ENCODE measurements at places on chromosomes 3 and 15.

DNA sequence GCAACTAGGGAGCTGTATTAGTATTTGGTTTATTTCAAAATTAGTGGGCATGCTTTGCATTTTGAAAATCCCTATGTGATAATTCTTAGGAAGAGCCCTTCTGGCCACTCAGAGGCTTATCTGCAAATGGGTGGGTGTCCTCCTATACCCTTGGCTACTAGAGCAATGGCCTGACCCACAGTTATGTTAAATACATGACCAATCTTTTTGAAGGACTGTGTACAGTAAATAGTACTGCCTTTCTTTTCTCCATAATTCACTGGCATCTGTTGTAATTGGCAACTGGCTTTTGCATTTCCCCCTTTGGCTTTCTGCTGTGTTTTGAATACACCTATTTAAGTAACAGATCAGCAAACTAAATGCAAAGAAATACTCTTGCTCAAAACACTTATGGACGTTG, 175.4 kb downstream of the ANXA2 start:
- no peak overlapping the region for H3K27ac ChIP-seq
- H3K4me1 ChIP-seq: no peaks in the 10 kb centered on the region
- H3K36me3 ChIP-seq: no peaks in the 10 kb centered on the region

- H3K4me3 ChIP-seq: no peak overlapping the region
- H3K27ac ChIP-seq: no peak overlapping the region
- peaks cover under 1% of the 10 kb centered on the region for H3K27me3 ChIP-seq
- H3K36me3 ChIP-seq: no peaks in the 10 kb centered on the region
- H3K4me1 ChIP-seq: no peaks in the 10 kb centered on the region
- no peak for DNase-seq
Measured at GRCh38 chr3:194854206-194854605, 168.5 kb downstream of the FAM43A start.

DNA sequence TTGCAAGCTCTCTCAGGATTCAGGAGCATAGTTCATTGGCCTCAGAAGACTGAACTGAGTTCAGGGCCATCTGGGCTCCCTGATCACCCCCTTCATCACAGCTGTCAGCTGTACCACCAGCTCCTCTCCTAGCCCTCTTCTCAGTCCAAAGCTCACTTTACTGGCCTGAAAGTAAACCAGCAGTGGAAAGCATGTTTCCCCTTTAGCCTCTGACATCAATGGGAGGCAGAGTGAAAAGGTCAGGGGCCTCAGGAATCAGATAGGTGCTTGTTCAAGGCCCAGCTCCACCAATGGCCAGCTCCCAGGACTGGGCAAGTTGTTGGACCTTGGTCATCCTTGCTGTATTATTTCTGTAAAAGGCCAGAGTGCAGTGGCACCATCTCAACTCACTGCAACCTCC, 223.4 kb downstream of the TLE3 start:
- DNase-seq: no peak
- no peak overlapping the region for H3K4me3 ChIP-seq
- peaks cover 2% of the 10 kb centered on the region for H3K36me3 ChIP-seq
- peaks cover 4% of the 10 kb centered on the region for H3K27me3 ChIP-seq
- H3K4me1 ChIP-seq: no peaks in the 10 kb centered on the region

DNA sequence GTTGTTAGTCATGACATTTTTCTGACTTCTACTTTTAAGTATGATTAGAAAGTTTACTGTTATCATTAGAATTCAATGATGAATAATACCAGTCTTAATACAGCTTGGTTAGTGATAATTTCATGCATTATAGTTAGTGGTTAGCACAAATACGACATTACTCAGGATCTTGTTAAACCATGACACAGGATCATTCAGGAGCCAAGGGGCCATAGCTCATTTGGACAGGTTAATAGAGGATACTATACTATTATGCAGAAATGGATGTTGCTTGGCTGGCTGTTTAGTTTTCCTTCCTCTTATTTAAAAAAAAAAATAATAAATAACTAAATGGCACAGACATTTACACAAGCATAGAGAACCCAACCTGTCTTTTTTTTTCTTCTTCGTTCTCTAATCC, 55.5 kb downstream of the NSUN3 start:
- no peak overlapping the region for H3K4me3 ChIP-seq
- H3K36me3 ChIP-seq: peaks cover 22% of the 10 kb centered on the region
- no peaks in the 10 kb centered on the region for H3K4me1 ChIP-seq
- H3K27ac ChIP-seq: no peak overlapping the region
- no peak for DNase-seq

DNA sequence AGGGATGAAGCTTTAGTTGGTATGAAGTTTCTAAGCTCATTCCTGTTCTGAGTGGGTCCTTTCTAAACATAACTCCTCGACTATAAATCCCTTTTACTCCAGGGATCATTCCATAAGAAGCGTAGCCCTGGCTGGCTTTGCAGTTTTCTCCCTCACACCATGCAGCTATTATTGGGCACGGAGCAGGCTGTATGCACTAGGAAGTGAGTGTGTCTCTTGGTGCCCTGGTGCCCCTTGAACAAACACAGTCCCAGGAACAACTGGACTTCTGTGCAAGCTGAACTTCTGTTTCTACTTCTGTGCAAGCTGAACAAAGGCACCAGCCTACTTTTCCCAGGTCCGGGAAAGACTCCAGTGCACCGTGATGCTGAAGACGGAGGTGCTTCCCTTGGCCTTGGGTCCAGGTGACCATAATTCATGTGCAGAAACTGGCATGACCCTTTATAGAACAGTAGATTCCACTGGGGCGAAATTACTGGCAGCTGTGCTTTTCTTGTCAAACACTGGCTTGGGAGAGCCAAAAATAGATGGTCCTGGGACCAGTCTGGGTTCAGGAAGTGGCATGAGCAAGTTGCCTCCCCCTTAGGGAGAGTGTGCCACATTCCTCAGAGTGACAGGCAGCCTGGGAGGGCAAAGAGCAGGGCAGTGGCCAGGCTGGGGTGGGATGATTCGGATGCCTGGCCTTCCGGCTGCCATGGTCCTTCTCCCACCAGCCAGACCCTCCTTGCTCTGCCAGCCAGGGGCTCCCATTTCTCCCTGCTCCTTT, 127.2 kb downstream of the SLCO3A1 start:
- no peak overlapping the region for H3K4me3 ChIP-seq
- no peak for DNase-seq
- no peak overlapping the region for H3K27ac ChIP-seq
- H3K4me1 ChIP-seq: no peaks in the 10 kb centered on the region

DNA sequence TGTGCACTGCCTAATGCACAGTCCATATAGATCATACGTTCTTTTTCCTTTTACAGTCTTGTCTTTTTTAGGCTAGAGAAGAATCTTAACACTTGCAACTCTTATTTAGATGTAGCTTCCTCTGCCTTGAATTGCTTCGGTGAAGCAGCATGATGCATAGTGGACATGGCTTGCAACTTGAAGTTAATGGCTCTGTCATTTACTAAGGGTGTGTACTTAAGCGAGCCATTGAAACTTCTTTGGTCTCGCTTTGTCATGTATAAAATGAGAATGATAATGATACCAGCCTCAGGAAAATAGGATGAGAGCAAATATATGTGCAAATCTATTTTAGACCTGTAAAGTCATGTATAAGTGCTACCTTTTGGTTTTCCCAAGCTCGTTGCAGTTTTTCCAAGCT, 147.4 kb downstream of the GHSR start:
- no peak for DNase-seq
- H3K27ac ChIP-seq: no peak overlapping the region
